Forelimb muscle (tissue), 1 donor: ENCODE measurements at places on chromosomes 6 and 20.

- no peak for DNase-seq
Observed at GRCh38 chr6:17863901-17864754, 123.3 kb downstream of the KIF13A start.

DNA sequence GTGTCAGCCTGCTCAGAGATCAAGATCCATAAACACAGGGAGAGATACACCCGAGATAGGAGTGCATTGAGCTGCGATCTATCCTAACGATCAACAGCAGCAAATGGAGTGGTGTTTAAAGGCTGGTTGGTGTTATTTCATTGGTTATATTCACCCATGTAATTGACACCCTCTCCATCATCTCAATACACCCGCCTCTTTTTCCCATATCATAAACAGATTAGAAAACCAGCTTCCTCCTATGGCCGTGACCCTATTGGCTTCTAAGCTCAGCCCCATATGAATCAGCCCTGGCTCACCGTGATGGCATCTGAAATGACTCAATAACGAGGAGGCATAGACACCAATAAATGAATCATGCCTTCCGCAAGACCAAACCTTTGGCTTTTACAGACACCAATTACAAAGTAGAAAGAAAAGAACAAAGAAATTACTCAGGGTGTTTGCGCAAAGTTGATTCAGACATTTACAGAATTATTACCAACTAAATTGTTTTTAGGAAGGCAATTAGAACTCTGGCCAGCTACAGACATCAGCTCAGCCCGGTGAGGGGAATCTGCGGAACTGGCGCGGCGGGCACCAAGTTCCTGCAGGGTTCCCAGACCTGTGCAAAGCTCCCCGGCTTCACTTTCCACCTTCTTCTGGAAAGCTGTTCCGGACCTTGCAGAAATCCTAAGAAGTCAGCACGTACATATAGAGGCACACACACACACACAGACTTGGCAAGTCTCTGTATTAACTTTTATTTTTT lies 11.5 kb downstream of the PMEPA1 start:
- no peak for DNase-seq

- DNase-seq: no peak
Observed at GRCh38 chr20:45087097-45087790, 13.7 kb downstream of the KCNS1 start.

GRCh38 chr20:56442389-56443365 lies 25.8 kb upstream of the RTF2 start:
- DNase-seq: no peak

- DNase-seq: no peak
Observed at GRCh38 chr6:81049425-81050042, 702.9 kb downstream of the TENT5A start.
